ENCODE measurements at places on chromosomes 1 and 21.

GRCh38 chr1:201095581-201095980 lies 16.6 kb downstream of the CACNA1S start:
- DNase-seq = no peak

DNA sequence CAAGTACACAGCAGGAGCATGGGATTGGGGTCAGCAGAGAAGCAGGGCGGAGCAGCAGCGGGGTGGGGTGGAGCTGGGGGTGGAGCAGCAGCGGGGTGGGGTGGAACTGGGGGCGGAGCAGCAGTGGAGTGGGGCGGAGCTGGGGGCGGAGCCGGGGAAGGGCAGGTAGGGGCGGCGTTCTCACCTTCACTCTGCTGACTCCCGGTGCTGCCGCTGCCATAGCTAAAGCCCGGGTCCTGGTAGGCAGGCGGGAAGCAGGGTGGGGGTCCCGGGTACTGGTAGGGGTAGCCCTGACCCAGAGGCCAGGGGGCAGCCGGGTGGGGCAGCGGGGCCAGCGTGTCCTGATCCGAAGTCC lies 6.7 kb downstream of the TAS1R3 start:
- DNase-seq = no peak

DNA sequence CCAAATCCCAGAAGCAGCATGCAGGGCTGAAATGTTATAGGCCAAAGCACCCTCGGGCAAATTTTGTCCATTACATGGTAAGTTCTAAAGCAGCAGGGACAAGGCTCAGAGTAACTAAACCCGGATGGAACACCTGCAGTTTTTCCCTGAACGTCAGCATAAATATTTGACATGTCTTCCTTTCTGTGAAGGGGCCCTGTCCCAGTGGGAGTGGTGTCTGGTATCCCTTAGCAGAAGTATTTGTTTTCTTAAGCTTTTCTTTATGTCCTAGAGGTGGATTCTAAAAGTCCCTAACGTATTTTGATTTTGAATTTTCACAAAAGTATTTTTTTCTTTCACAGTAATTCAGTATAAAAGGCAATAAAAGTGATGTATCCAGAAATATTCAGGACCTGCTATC lies 223.9 kb downstream of the ST6GALNAC3 start:
- DNase-seq = no peak

- DNase-seq = peak; percentile 36
These were observed 45.9 kb downstream of the SLC45A1 start for GRCh38 chr1:8363767-8364301.

DNA sequence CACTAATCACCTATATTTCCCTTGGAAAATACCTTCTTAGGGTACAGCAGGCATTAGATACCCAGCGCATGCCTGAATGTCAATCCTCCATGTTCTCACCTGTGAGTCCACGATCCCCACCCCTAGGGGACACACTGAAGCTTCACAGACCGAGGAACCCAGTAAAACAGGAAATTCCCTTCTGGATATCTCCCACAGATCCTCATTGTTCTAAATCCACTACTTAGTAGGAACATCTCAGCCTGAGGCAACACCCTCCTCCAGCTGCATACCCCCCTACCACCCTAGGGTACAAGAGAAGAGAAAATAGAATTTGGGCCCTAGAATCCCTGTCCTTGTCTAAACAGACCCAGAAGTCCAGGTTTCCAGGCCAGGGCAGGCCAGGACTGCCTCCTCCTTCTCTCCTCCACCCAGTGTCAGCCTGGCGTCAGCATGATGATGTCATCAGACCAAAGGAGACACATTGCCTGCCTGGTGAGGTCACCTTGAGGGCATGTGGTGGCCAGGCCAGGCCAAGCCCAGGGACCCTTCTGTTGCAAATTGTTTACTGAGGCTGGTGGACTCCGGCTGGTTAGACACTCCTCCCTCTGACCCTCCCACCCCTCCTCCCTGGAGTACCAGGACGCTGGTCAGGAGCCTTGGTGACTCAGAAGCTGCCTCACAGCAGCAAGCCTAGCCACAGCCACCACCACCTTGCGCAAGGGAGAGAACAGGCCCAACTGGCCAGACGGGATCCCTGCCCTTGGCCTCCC lies 6.2 kb downstream of the NECTIN4 start:
- DNase-seq = no peak

DNA sequence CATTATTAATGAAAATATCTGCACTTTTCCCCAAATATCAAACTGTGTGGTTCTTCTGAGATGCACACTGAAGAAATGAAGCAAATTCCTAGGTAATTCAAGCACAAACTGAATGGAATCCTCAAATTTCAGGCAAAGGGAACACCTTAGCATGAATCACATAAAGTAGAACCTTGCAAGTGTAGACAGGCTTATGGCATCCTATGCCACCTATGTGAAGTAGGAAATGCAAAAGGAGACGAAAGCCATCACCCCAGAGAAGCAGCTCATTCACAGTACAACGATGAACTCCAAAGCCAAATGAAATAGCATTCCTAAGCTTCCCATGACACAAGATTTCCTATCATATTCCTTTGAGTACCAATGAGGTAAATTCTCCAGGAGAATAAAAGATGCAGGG lies 461.2 kb upstream of the RUNX1 start:
- DNase-seq = no peak

DNA sequence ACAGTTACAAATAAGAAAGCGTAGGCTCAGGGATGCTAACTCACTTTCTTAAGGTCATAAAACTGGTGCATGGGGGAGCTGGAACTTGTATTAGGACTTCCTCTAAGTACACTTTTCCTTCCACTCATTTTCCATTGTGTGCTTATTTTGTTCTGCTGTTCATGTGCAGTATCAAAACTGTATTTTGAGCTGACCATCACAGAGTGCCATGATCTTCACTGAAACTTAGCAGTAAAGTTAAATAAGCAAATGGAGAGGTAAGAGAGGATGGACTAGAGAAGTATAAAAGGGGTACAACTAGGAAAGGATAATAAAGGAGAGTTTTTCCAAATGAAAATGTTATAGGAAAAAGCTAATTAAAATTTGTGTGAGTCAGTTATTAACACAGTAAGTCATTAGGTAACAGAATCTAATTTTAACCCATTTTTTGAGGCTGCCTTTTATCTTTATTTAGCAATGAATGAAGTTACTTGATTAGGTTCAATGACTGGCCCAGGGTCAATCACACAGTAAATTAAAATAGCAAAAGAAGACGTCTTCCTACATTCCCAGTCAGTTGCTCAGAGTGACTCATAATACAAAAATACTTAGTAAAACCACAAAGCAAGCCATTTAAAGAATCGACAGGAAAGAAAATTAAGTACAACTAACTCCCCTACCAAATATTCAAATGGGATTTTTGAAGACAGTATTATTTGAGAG lies 165.8 kb upstream of the C1orf105 start:
- DNase-seq = no peak

DNA sequence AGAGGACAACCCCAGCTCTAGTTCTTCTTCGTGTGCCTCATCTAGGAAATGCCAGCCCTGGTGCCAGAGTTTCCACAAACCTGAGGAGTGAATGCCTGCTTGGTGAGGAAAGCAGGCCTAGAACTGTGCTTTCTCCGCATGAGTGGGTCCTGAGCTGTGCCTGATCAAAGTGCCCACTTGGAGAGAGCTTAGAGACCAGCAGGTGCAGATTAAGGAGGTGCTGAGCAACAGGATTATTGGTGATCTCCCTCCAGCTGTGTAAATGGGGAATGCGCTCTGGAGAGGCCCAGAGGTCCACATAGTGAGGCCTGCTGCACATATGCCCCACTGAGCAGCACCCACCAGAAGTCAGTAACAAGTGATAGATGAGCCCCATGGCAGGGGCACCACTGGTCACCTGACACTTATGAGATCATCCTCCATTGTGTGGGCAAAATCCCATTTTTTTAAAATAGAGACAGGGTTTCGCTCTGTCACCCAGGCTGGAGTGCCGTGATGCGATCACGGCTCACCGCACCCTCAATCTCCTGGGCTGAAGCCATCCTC lies 127.2 kb upstream of the ZC3H12A start:
- no peak for DNase-seq

GRCh38 chr1:157968508-157968907 lies 24.9 kb upstream of the KIRREL1 start:
- DNase-seq = no peak

Measured in kidney (tissue), 22 donors.